Muscle of arm (tissue), 14 donors: ENCODE measurements at places on chromosomes 12 and 14. TPM values are rescaled to one million over a fixed set of nuclear protein-coding genes. Genes with fewer than 3 reads are reported as not detected.

The SLC2A14 gene
- 0.26 TPM for polyA plus RNA-seq

The TDRD9 gene
- not detected for polyA plus RNA-seq

The MYO1H gene
- polyA plus RNA-seq = 0.14 TPM

The LRRC10 gene
- polyA plus RNA-seq = 0.07 TPM

The USP44 gene
- polyA plus RNA-seq = not detected

The TAS2R7 gene
- not detected for polyA plus RNA-seq

The SP1 gene
- polyA plus RNA-seq = 46.8 TPM

The GZMB gene
- 0.76 TPM for polyA plus RNA-seq
